ENCODE measurements at places on chromosomes 12 and 14. TPM values are rescaled to one million over a fixed set of nuclear protein-coding genes. Genes with fewer than 3 reads are reported as not detected.

- no peaks in the 10 kb centered on the region for H3K4me1 ChIP-seq
- no peak overlapping the region for H3K4me3 ChIP-seq
- no peaks in the 10 kb centered on the region for H3K27me3 ChIP-seq
- H3K27ac ChIP-seq, result no peak overlapping the region
- H3K36me3 ChIP-seq, result no peaks in the 10 kb centered on the region
Measured at GRCh38 chr14:54138354-54139038, 181.9 kb upstream of the BMP4 start.

DNA sequence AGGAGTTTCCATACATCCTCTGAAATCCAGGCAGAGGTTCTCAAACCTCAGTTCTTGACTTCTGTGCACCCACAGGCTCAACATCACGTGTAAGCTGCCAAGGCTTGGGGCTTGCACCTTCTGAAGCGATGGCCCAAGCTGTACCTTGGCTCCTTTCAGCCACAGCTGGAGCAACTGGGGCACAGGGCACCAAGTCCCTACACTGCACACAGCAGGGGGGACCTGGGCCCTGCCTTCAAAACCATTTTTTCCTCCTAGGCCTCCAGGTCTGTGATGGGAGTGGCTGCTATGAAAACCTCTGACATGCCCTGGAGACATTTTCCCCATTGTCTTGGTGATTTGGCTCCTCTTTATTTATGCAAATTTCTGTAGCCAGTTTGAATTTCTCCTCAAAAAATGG lies 10.6 kb downstream of the AREL1 start:
- H3K27ac ChIP-seq, result no peak overlapping the region
- no peaks in the 10 kb centered on the region for H3K4me1 ChIP-seq
- DNase-seq, result no peak
- no peak overlapping the region for H3K4me3 ChIP-seq
- no peaks in the 10 kb centered on the region for H3K27me3 ChIP-seq

DNA sequence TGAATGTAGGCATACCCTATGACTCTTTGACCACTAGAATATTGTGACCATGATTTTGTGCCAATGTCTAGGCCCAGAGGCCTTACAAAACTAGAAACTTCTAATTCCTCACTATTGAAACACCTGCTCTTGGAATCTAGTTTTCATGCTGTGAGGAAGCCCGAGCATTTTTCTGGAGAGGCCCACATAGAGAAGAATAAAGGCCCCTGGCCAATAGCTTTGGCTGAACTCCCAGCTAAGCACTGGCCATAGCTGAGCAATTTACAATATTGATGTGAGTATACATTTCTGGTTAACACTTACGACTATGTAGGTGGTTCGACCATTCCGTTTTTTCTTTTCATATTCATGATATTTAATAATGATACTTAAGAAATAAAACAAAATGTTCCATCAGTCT lies 190.3 kb downstream of the KCNH5 start:
- H3K4me3 ChIP-seq, result no peak overlapping the region
- DNase-seq, result no peak
- H3K4me1 ChIP-seq, result no peaks in the 10 kb centered on the region

- DNase-seq, result no peak
- no peaks in the 10 kb centered on the region for H3K27me3 ChIP-seq
- no peak overlapping the region for H3K4me3 ChIP-seq
- H3K36me3 ChIP-seq, result no peaks in the 10 kb centered on the region
Measured at GRCh38 chr12:116539361-116539771, 19.8 kb upstream of the MAP1LC3B2 start.

- DNase-seq, result no peak
- peaks cover 24% of the 10 kb centered on the region for H3K4me1 ChIP-seq
- peaks cover 14% of the 10 kb centered on the region for H3K27me3 ChIP-seq
- no peak overlapping the region for H3K27ac ChIP-seq
- H3K4me3 ChIP-seq, result no peak overlapping the region
Measured at GRCh38 chr14:69763761-69764510, 3.0 kb upstream of the SRSF5 start.

DNA sequence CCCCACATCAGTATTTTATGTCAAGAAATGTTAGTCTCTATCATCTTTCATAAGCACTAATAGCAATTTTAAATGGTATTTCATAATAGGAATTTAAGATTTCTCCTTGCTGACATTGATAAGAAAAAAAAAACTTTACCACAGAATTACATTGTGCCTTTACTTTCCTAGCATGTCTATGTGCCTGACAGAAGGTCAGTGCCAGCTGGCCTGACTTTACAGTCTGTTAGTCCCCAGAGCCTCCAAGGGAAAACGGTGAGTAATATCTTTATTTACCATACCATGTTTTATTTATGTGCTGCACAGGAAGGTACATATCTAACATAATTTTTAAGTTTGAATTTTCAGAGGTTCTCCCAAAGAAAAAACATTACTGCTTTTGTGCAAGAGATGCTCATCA lies 152.0 kb upstream of the AEBP2 start:
- H3K27ac ChIP-seq, result peak overlapping the region; percentile 21
- H3K36me3 ChIP-seq, result peaks cover 13% of the 10 kb centered on the region
- no peak for DNase-seq
- no peaks in the 10 kb centered on the region for H3K27me3 ChIP-seq

DNA sequence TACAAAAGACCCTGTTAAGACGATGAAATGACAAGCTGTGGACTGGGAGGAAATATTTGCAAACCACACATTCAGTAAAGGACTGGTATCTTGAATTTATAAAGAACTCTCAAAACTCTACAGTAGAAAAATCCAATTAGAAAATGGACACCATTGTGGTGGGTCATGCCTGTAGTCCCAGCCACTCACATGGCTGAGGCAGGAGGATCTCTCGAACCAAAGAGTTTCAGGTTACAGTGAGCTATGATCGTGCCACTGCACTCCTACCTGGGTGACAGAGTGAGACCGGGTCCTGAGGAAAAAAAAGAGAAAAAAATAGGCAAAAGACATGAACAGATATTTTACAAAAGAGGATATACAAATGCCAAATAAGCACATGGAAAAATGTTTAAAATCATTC lies 41.9 kb downstream of the TTC6 start:
- no peak for DNase-seq
- H3K4me1 ChIP-seq, result no peaks in the 10 kb centered on the region
- no peak overlapping the region for H3K27ac ChIP-seq
- H3K27me3 ChIP-seq, result peaks cover 29% of the 10 kb centered on the region

Gene SLC38A4
- total RNA-seq, result 0.11 TPM

Gene CINP
- total RNA-seq, result 24.3 TPM

All from mesothelial cell of epicardium (in vitro differentiated cells).